Esophagus squamous epithelium (tissue), 5 donors: ENCODE measurements at places on chromosomes 3 and 15.

DNA sequence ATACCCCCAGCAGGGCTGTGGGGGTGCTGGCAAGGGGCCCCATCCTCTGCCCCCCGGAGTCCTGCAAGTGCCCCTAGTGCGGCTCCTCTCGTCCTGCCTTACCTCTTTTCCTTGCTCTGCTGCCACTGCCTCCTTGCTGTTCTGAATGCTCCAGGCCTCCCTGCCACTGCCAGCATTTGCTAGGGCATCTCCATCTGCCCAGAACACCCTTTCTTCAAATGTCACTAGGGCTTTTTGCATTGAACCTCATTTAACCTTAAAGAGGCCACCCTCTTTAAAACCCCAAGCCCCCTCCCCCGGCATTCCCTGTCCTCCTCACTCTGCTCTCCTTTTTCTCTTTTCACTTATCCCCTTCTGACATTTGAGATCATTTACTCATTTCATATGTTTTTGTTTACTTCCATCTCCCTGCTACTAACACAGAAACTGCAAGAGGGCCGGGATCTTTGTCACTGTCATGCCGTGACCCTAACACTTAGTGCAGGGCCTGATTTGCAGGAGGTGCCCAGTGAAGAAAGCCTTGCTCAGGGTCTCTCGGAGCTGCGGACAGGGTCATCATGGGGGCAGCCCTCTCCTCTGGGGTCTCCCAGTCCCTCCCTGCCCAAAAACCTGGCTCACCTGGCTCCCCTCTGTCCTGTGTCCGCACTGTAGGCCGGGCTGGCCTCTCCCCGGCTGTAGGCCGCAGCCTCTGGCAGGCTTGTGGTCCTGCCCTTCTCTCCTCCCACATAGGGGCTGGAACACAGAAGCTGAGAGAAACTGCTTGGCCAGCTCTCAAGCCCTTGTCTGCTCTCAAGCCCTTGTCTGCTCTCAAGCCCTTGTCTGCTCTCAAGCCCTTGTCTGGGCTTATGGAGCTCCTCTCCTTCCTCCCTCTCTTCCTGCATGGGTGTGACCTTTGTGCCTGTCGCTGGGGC lies at the start of gene ACOX2:
TSS of gene ACOX2 (minus strand) at position 690 of the 911 bp plus-strand sequence. CDS start 2,084 bp downstream, outside the sequence.
- no peak for DNase-seq

GRCh38 chr3:183208260-183208659 lies 44.8 kb upstream of the B3GNT5 start:
- DNase-seq = no peak

DNA sequence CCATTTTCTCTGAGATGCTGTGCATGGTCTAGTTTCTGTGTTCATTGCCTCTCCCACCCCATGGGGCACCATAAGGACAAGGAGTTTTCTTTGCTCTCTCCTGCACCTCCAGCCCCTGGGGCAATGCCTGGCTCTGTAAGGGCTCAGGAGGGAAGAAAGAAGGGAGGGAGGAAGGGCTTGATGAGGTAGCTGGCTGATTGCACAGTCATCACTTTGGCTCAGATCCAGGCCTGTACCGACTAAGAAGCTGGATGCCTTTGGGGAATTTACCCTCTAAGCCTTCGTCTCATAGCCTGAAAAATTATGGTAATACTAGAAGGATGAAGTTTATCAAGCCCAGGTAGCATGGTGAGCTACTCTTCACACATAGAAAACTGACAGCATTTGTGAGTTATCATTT lies 382.9 kb downstream of the GABRG3 start:
- no peak for DNase-seq

DNA sequence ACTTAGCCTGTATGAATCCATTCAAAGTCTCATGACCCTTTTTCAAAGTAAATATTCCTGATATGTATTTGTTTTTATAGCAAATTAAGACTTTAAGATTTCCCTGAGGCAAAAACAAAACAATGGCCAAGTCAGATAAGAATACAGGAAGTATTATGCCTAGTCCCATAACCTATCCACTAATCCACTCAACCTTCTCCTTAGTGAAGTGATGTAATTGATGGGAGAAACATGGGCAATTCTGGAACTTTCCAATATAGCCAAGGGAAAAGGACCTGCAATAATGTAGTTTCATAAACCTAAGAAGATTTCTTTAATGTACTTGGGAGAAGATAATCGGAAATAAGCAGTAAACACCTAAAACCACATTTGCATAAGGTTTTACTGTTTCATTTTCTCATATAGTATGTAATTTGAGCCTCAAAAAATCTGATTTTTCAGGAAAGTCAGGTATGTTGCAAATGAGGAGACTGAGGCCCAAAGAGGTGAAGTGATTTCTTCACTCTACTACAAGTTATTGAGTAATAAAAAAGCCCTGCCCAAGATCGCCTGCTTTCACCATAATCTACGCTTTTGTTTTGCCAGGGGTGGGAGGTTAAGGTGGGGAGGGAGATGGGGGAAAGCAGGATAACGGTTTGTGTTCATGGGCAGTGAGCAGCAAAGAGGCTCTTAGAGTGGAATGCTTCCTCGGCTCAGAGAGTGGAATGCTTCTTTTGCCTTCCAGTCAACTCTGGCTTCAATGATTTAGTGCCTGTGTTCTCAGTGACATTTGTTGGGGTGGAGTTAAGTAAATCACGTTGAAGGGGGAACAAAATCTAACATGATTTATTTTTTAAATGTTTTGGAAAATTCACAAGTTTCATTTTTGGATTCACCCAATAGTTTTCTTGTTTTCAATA lies 95.0 kb upstream of the FNDC3B start:
- DNase-seq = no peak
